Stomach (tissue), 19 donors: ENCODE measurements at places on chromosomes 12 and 14. TPM values are rescaled to one million over a fixed set of nuclear protein-coding genes. Genes with fewer than 3 reads are reported as not detected.

Gene KCNK13
- total RNA-seq = 0.55 TPM

Gene PMCH
- not detected for total RNA-seq

Gene DERA
- 53.6 TPM for total RNA-seq

Gene NANOG
- not detected for total RNA-seq

Gene EIF4B
- total RNA-seq = 319 TPM
